HT-29 (cell line): ENCODE measurements at places on chromosomes 13 and 19.

- DNase-seq: no peak
Observed at GRCh38 chr13:44415815-44416214, 42.2 kb downstream of the SERP2 start.

- DNase-seq: no peak
Observed at GRCh38 chr19:7492558-7492957, 3.7 kb upstream of the PEX11G start.

GRCh38 chr13:81577601-81578195 is 1236.8 kb upstream of the SPRY2 start:
- peak; percentile 5 for DNase-seq

DNA sequence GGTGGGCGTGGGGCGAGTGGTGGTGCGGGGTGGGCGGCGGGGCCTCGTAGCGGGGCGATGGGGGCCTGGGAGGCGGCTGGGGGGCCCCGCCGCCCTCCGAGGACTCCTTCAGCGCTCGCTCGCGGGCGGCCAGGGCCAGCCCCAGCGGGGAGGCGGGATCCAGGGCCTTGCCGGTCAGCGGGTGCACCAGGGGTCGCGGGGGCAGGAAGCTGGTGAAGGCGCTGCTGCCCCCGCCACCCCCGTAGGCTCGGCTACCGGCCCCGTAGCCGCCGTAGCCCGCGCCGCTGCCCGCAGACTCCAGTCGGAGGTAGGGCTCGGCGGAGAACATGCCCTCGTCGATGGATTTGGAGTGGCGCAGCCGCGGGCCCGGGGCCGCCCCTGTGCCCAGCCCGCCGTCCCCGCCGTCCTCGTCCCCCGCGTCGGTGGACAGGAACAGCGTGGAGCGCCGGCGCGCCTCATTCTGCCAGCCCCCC is 18.6 kb downstream of the C19orf81 start:
- DNase-seq: no peak

DNA sequence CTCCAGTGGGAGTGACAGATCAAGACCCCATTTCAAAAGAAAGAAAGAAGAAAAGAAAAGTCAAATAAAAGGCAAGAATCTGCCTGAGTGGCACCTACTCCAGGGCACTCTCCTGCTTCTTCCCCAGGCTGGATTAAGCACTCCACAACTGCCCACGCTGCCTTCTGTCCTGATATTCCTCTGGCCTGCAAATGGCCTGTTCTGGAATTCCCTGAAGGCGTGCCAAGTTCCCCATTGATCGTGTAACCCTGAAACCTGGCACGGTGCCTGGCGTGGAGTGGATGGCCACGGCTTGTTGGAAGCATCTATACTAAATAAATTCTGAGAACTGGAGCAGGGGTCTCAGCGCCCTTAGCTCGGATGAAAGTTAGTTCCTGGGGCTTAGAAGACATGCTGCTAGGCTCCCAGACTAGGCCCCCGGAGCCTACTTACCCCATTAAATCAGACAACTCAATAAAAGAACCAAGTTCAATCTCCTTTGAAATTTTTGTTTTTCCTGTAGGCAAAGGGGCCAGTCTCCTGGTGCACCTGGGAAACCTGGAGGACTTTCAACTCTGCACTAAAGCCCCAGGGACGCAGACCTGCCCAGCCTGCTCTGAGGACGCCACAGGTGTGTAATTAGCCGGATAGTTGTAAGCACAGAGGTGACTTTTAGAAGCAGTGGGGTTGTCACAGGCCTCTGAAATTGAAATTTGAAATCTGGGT is 21.9 kb downstream of the ANKRD27 start:
- peak; percentile 70 for DNase-seq

GRCh38 chr13:40432018-40432978 is 234.1 kb downstream of the FOXO1 start:
- DNase-seq: no peak
